ENCODE measurements at places on chromosomes 5 and 9.

DNA sequence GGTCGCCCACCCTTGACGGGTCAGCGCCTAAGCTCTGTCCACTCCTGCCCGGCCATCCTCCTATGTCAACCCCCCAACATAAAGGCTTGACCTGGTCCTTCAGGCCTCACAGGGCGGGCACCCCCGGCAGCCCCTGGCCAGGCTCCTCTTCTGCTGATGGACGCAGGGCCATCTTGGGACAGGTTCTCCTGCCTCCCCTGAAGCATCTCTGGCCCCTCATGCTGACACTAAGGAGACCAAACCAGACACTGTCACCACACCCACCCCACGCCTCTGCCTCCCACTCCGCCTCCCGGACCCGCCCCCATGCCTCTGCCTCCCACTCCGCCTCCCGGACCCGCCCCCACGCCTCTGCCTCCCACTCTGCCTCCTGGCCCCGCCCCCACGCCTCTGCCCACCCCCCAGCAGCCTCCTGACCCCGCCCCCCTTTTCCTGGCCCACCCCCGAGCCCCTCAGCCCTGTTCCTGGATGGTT, 6.8 kb downstream of the OBP2A start:
- no peak for DNase-seq

GRCh38 chr5:97929383-97929782, 746.3 kb upstream of the RIOK2 start:
- no peak for DNase-seq

- no peak for DNase-seq
Measured at GRCh38 chr5:137507150-137507549, 8.0 kb upstream of the SPOCK1 start.

DNA sequence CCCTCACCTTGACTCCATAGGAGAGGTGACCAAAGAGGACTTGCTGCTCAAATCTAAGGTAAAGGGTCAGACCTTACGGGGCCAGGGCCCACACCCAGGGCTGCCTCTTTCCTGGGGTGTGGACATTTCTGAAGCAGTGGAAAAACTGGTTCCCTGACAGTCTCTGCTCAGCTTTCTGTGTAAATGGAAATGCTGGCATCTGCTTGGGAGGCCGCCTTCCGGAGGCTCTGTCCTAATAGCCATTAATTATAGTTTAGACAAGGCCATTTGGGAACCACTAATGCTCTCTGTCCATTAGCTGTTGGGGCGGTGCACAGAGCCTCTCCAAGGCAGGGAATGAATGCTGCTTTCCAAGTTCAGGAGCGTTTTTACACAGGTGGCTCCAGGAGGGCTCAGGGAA, 17.3 kb downstream of the USP20 start:
- DNase-seq, result no peak

GRCh38 chr5:93925321-93925720, 183.9 kb upstream of the POU5F2 start:
- DNase-seq, result no peak

DNA sequence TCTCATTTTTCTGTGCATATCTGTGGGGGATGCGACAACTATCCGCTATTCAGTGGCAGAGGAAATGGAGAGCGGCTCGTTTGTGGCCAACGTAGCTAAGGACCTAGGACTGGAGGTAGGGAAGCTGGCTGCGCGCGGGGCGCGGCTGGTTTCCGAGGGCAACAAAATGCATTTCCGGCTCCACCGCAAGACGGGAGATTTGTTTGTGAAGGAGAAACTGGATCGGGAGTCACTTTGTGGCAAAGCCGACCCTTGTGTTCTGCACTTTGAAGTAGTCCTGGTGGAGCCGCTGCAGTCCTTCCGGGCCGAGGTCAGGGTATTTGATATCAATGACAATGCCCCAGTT, 320 bp downstream of the PCDHB1 start:
- DNase-seq, result no peak

GRCh38 chr5:158676642-158677469, 422.9 kb downstream of the EBF1 start:
- DNase-seq, result no peak

DNA sequence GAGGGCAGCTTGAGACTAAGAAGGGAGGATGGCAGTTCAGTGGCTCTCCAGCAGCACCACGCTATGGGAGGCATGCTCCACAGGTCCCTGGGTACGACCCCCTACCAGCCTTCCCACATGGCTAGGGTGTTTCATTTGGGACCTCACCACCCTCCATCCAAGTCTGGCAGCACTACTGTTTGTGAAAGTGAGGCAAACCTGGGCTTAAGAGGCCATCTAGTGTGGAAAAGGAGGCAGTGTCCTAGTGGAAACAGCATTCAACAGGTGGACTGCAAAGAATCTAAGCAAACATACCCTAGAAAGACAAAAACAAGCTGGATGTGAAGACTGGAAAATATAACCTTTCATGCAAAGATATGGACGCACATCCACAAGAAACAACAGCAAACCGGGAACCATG, 4.8 kb upstream of the C5orf47 start:
- DNase-seq, result no peak

- no peak for DNase-seq
Measured at GRCh38 chr5:66959653-66960052, 236.9 kb downstream of the CD180 start.

DNA sequence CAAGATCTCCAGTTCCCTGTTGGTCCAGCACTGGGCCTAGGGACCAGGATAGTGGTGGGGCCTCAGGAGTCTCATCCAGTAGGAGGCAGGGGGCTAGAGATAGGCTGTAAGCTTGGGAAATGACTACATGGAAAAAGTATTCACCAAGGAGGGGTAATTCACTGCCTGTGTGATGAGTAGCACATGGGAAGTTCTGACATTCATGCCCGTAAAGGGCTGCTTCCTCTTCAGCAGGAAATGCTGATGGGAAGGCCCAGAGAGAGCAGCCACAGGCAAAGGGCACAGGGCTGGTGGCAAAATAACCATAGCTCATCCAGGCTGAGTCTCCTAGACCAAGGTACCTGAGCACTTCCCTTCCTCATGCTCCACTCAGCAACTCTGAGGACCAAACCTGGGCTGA, 23.1 kb upstream of the FRRS1L start:
- no peak for DNase-seq

GRCh38 chr5:1931604-1932231, 49.0 kb upstream of the IRX4 start:
- no peak for DNase-seq

GRCh38 chr9:116806075-116806474, 119.0 kb downstream of the TRIM32 start:
- no peak for DNase-seq

GRCh38 chr9:106339882-106340281, 523.1 kb upstream of the ZNF462 start:
- no peak for DNase-seq

GRCh38 chr5:167708449-167708848, 583.0 kb upstream of the WWC1 start:
- no peak for DNase-seq

DNA sequence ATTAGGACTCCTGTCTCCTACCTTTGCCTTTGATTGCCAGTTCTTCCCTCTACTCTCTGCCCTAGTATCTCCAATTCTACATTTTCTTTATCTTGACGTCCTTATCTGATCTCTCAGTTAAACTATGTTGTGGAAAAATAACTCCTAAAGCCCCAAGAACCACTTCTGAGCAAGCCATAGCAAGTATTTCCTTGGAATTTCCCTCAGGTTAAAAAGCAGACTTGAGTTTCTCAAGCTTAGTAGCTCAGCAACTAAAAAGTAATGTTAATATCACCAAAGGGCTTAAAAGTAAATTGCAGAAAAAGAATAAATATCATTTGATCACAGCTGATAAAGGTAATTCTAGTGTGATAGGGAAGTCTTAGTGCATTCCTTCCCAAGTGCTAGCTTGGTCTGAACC, 13.2 kb upstream of the HSPB3 start:
- no peak for DNase-seq

GRCh38 chr9:35840881-35841644, 12.0 kb downstream of the TMEM8B start:
- DNase-seq, result no peak

DNA sequence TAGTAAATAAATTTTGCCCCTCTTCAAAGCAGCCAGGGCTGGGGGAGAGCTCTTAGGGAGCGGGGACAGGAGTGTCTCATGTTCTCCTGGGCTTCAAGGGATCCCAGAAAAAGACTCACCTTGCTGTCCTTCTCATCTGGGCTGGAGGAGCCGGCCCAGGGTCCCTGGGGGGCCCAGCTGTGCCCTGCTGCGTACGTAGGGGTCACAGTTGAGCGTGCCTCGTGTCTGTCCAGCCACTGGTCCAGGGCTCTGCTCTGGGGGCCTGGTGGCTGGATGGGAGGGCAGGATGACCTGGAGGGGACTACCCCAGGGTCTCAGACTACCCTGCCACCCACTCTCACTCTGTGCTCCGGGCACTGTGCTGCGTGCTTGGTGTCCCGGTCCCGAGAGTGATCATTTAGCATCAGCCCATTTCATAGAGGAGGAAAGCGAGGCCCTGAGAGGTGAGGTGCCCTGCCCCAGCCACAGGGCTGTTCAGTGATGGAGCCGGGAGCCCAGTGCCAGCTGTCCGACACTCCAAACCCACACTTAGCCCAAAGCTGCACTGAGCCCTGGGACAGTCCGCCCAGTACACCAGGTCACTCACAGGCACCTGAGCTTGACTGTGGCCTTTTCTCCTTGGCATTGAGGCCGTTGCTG, 26.2 kb upstream of the TDRD7 start:
- DNase-seq, result no peak

- no peak for DNase-seq
Measured at GRCh38 chr9:113502427-113503034, 39.0 kb downstream of the RGS3 start.

DNA sequence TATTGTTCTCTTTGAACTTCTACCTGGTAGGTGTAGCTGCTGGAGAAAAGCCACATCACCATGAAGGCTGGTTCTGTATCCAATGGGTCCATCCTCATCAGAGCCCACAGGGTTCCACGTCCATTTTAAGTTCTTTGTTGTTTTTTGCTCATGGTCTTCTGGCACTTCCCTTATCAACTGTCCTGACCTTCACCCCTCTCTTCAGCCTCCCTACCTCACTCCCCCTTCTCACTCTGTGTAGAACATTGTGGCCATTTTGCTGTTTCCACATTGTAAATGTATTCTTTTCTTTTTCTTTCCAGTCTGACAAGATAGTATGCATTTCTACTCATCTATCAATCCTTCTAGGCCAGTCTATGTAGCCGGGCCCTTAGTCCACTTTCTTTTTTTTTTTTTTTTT, 44.3 kb upstream of the F2RL2 start:
- DNase-seq, result no peak
